ENCODE measurements at places on chromosomes 4 and X. TPM values are rescaled to one million over a fixed set of nuclear protein-coding genes. Genes with fewer than 3 reads are reported as not detected.

DNA sequence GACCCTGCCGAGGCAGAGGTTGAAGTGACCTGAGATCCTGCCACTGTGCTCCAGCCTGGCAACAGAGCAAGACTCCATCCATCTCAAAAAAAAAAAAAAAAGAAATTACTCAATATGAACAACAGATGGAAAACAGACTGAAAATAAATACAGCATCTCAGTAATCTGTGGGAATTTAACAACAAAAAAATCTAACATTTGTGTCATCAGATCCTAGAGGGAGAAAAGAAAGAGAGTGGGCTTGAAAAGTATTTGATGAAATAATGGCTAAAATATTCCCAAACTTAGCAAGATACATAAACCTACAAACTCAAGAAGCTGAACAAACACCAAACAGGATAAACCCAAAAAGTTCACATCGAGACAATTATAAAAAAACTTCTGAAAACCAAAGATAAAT is 84.7 kb downstream of the CENPC start:
- DNase-seq, result no peak

DNA sequence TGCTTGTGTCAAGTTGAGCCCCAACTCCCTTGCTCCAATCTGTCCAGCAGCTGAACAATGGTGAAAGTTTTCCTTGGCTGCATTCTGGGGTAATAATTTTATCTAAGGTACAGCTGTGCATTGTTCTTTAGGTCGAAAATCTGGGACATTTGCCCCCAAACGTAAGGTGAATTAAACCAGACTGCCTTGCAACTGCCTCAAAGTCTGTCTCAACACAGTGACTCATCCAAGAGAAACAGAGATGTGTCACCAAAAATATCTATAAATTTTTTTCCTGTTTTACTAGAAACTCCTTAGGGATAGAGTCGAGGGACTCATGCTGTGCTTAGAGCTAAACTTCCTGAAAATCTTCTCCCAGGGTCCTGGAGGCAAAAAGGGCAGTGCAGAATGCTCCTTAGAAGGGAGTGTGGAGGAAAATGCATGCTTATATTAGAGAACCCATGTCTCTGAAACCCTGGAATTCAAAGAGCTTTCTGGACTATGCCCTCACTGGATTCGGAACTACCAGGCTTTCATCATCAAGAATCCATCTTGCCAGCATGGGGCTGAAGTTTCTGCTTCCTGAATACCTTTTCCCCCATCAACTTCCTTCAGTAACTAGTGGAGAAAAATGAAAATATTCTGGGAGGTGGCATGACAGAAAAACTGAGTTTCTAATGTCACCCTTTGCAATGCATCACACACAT is 115.7 kb downstream of the PALLD start:
- no peak for DNase-seq

GRCh38 chr4:47313384-47313783 is 150.1 kb downstream of the COMMD8 start:
- no peak for DNase-seq

DNA sequence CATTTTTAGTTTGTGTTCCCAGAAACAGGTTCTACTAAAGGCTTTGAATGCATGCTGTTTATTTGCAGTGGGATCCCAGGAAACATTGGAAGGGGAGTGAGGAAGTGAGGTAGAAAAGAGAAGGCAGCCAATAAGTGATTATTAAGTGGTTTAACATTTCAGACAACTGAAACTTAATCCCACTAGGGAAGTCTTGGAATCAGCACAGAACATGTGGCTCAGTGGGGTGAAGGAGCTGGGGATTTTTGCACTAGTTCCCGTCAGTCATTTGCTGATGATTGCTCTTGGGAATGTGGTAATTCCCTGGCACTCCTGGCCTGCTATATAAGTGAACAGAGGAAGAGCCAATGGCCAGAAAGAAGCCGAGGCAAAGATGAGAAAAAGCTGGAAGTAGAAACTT is 1053.0 kb upstream of the IGFBP7 start:
- no peak for DNase-seq

DNA sequence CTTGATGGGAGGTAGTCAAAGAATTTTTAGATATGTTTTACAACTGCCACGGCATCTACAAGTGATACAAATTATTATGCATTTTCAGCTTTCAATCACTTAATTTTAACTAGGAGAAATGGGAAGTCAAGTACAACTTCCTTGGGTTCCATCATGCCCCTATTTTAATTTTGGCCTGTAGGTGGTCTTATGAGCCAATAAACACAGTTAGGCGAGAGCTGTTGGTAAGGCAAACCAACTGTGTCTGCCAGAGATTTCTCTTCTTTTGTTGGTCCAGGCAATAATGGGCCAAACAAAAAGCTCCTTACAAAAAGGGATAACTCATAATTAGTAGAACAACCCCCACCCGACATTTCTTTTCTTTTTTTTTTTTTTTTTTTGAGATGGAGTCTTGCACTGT is 63.3 kb upstream of the ARX start:
- peak; percentile 1 for DNase-seq

- no peak for DNase-seq
Measured at GRCh38 chr4:176443646-176444409, 124.1 kb downstream of the SPCS3 start.

- DNase-seq, result no peak
Measured at GRCh38 chrX:118480172-118480571, 15.4 kb upstream of the DOCK11 start.

DNA sequence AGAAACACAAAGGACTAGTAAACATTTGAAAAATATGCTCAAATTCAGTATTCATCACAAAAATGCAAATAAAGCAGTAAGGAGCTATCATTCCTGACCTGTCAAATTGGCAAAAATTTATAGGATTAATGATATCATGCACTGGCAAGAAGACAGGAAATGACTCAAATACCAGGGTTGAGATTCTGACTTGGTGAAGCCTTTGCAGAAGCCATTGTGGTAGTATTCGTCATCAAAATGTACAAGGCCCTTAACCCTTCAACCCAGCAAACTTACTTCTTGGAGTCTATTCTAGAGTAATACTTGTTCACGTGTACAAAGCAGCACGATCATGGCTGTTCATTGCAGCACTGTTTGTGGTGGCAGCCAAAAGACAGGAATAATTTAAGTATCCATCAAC is 132.4 kb downstream of the ENOX2 start:
- no peak for DNase-seq

GRCh38 chr4:103019308-103020124 is at the start of gene SLC9B1:
SLC9B1 (minus strand) TSS chr4:103019705; CDS start chr4:102991711, 27,994 bp downstream.
- DNase-seq, result peak; percentile 98

- peak; percentile 43 for DNase-seq
Measured at GRCh38 chr4:2087170-2087569, 28.0 kb downstream of the NAT8L start.

DNA sequence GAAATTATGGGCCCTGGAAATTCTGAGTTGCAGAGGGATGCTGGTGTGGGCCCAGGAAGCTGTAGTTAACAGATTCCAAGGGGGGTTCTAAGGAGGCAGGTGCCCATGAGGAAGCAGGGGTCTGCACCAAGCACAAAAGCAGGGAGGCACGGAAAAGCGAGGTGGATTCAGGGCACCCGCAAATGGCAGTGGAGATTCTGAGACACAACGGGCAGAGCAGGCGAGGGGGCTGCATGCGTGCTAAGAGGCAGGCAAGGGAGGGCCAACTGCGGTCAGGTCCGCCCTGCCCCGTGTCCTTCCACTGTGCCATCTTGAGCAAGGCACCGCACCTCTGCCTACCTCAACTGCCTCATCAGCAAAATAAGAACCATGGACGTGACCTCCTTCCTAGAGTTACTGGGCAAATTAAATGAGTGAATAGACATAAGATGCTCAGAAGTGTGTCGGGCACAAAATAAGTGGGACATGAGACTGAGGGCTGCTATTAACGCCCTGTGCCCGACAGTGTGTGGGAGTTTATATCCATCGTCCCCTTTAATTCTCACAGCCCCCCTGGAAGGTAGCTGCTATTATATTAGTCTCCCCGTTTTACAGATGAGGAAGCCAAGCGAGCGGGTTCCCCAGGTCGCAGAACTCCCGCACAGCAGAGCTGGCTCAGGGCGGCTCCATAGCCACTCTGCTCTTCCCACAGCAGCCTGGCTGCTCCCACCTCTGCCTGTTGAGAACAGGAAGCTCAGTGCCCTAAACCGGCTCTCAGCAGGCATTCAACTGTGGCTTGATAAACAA is 67.6 kb downstream of the PPP2R2C start:
- DNase-seq, result peak; percentile 32

DNA sequence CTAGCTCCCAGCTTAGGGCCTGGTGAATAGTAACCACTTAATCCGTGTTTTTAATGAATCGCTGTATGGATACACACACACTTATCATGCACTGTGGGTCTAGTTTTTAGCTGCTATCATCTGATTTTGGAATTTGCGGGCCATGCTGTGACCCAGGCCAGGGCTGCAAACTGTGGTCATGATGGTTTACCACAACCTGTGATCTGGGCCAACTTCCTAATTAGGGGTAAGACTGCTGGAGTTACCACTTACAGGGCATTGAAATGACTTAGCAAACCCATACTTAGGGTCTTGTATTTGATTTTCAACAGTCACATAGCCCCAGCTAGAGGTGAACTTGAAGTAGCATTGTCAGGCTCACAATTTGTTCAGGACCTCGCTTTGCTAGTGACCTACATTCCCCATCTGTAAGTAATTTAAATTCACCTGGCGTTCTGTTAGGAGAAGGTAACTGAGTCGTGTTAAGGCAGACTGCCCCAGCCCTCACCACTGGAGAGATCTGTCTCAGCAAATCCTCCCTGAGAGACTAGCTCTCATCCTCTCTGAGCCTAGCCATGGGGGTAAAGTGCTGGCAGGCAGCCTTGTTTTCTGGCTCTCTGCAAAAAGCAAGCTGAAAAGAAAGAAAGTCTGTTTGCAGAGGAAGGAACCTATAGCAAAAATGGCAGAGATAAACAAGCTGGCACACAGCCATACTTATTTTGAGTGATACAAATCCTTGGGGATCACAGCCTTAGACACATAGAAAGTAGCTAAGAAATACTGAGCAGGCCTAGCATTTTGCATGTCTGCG is 33.8 kb upstream of the EGFL6 start:
- no peak for DNase-seq

DNA sequence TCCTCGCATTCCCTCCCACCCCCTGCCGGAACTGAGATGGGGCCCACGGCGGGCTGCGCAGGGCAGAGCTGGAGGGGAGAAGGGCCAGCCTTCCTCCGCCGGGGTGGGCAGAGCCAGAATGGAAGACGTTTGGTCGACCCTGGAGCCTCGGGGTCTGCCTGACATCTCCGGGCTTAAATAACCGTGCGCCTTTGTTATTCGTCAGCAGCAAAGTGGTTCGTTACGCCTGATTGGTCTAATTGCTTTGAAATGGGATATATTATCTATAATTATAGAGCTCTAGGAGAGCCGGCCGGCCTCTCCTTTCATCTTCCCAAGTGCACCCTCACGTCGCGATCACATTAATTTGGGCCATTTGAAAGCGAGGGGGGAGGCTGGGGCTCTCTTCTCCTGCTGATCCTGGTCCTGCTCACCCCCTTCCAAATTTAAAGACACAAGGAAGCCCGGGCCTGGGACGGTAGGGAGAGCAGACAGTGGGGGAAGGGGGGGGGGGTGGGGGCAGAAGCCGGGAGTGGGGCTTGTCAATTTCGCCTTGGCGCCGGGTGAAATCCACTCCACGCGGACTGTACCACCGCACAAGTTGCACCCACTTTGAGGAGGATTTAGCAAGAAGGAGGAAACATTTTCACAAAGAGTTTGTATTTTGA is 4.7 kb upstream of the MSX1 start:
- peak; percentile 36 for DNase-seq

DNA sequence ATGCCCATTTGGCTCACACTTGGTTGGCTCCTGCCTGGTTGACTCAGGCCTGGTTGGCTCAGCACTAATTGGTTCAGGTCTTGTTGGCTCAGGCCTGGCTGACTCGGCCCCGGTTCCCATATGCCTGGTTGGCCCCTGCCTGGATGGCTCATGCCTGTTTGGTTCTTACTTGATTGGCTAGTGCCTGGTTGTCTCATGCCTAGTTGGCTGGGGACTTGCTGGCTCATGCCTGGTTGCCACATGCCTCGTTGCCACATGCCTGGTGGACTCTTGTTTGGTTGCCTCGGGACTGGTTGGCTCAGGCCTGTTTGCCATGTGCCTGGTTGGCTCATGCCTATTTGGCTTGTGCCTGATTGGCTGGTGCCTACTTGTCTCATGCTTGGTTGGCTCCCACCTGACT is 103.7 kb downstream of the APOOL start:
- DNase-seq, result no peak

- DNase-seq, result peak; percentile 78
Measured at GRCh38 chr4:24686866-24687692, 102.7 kb upstream of the DHX15 start.

DNA sequence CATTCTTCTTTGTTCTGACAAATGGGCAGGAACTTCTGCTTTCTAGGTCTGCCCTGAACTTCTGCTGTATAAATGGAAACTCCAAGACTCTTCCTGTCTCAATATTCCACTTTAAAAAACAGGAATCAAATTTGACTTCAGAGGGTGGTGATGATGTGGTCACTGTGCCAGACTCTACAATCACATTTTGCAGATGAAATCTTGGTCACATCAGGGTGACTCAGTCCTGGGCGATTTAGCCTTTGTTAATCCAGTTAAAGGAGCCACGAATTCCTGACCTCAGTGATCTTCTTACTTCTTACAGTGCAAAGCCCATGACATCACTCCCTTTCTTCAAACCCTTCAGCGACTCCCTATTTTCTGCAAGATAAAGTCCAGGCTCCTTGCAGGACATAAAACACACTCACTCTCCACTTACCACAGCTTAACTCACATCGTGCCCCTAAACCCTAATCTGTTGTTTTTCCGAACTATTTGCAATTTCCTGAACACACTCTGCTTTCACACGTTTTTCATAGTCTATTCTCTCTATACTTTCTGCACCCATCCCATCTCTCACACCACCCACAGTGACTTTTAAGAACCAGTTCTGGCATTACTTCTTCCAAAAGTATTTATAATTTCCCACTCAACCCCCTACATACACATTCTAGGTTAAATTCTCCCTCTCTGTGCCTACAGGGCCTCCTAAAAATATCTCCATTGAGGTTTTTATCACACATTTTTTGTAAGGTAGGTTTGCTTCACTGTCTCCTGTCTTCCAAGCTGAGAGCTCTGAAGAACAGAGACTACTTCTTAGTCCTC is 11.1 kb downstream of the GASK1B start:
- no peak for DNase-seq

GRCh38 chr4:24024605-24025004 is 134.8 kb upstream of the PPARGC1A start:
- DNase-seq, result no peak

DNA sequence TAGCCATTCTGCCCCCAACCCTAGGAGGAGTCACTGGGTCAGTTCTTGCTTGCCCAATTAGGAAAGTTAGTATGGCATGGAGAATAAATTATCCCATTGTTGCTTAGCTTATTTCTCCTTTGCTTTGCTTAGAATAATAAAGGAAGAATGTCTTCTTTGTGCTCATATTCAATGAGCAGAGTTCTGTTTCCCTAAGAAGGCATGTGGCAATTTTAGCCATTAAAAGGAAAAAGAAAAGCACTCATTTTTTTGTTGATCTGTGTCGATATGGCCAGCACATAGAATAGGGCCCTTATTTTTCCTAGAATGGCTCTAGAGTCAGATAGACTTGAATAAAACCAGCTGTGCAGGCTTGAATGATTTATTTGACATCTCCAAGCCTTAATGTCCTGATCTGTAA is 166.4 kb upstream of the PPARGC1A start:
- DNase-seq, result no peak

IL2RG gene
- not detected for total RNA-seq

PHOX2B gene
- not detected for total RNA-seq

WDR13 gene
- 24.2 TPM for total RNA-seq

ZAR1 gene
- 1.6 TPM for total RNA-seq

Data from GM23338 (cell line).